Muscle of arm (tissue), 14 donors: ENCODE measurements at places on chromosomes 6 and 20.
A peak's percentile ranks its signal among the peaks of the same experiment; 100 is the strongest.

GRCh38 chr6:43172104-43173007, 1.3 kb downstream of the SRF start:
- DNase-seq: peak; percentile 31

DNA sequence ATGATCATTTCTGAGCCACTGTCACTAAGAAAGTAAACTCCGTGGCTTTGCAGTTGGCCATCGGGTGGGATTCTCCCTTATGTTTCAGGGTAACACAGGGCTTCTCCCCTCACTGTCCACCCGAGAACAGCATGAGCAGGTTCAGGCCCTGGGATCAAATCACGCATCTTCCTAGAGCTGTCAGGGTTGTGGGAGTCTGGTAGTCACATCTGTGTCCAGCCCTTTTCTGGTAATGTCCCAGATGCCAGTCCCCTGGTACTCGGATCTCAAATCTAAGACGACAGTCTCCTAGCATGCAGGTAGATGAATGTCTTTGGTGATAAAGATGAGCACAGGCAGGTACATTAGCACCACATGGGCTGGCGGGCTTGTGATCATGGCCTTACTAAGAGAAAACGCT, 4.8 kb downstream of the PXDC1 start:
- no peak for DNase-seq

GRCh38 chr6:150276937-150277742, 91.7 kb upstream of the IYD start:
- DNase-seq: no peak

DNA sequence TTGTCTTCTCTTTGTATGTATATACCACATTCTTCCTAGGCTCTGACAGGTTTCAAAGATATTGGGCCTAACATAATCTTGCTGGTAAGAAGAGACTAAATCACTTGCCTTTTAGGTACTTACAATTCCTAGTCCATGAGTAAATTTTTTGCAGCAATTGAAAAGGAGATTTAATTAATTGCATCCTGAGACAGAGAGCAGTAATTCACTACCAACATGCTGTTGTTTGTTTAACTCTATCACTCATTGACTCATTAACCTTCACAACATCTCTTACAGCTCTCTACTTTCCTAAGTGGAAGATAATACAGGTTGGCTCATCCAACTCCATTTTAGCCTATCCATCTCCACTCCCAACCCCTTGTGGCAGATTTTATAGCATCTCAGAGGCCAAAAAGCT, 280.4 kb downstream of the ALDH8A1 start:
- DNase-seq: no peak

GRCh38 chr6:37126961-37127616, 42.9 kb upstream of the PIM1 start:
- DNase-seq: no peak

DNA sequence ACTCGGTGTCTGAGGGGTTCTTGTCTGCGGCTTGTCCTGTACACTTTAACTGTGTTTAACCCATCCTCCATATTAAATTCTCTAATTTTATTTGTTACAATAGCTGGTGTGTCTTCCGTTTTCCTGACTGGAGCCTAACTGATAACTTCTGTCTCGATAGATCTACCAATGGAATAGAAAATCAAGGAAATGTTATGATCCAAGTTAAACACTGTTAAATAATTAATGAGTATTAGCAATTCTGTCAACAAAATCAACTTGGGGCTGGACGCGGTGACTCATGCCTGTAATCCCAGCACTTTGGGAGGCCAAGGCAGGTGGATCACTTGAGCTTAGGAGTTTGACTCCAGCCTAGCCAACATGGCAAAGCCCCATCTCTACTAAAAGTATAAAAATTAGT, 81.7 kb downstream of the DNAH8 start:
- DNase-seq: no peak

- DNase-seq: no peak
These were observed 213.2 kb upstream of the NT5E start for GRCh38 chr6:85236636-85237035.

- no peak for DNase-seq
These were observed 104.9 kb downstream of the GJA10 start for GRCh38 chr6:89999154-89999553.

GRCh38 chr6:111541682-111542065, 58.7 kb upstream of the REV3L start:
- no peak for DNase-seq

DNA sequence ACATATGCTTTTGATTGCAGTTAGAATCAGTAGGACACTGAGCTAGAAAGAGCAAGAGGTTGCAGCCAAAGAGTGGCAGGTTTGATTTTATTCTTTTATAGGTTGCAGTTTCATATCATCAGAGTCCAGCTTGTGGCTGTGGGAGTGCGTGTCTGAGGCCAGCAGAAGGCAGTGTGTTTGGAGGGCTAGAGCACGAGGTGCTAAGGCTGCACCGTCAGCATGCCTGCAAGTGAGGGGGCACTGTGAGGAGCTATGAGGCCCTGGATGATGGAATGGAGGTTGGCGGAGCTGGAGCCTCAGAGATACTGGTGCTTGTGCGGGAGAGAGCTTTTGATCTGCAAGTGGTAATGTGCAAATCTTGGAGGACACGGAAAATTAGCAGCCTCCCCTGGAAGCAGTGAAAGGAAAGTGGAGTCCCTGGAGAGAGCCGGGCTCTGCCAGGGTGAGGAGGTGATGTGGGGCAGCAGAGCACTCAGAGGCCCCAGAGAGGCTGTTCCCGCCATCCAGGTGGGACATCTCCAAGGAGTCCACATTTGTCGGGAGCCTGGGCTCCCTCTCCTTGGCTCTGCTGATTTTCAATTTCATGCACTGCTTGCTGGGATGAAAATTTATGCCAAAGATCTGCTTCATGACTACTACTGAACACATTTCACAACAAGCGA, 43.6 kb downstream of the PXDC1 start:
- DNase-seq: no peak

DNA sequence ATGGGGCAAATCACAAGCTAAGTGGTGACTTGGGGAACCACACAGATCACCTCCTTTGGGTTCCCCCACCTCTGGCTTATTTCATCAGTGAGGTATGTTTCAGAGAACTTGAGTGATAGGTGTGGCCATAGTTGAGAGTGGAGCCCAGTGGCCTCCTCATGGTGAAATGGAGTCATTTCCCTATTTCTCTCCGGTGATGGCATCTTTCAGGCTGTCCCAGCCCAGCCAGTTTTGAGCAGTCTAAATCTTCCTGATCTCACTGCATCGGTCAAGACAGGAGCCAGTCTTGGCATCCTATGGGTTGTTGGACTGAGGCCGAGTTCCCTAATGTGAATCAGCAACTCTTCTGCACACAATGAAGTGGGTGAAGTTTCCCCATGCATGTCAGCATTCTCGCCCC, 132.4 kb downstream of the EYA2 start:
- no peak for DNase-seq

DNA sequence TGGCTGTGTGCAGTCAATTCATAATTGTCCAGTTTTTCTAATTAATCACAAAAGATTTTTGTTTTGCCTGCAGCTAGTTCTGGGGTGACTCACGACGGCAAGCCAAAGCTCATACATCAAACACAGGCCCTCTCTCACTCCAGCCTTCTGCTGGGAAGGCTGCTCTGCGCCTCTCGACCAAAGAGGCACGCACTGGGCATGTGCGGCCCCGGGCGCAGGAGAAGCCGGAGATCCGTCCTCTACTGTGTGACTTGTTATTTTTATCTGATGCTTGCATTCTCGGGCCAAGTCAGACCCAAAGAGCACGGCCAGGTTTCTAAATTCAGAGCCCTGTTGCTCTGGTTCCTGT, 98.5 kb downstream of the TFAP2A start:
- DNase-seq: no peak

DNA sequence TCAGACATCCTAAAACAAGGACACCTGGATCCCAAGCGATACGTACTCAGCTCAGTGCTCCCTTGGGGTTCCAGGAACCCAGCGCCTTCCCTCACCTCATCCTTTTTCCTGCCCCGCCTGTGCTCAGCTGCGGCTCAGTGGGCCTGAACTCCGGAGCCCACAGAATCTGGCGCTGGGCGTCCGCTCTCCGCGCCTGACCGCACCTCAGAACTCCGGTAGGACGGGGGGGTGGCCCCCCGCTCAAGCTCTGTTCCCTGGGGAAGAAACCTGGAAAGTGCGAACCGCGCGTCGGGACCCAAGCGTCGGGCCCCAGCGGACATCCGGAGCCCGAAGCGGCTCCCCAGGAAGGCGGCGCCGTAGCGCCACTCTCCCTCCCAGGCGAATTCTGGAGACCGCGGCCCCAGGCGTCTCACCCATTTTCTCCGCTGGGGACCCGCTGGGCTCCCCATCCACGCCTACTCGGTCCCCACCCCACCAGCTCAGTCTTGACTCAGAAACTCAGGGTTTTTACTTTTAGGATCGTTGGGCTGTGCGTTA, 336 bp upstream of the LY6G5C start:
- DNase-seq: no peak

- DNase-seq: no peak
These were observed 34.7 kb upstream of the KCNB1 start for GRCh38 chr20:49516916-49517804.

GRCh38 chr6:156175971-156176421, 601.2 kb upstream of the ARID1B start:
- DNase-seq: no peak

DNA sequence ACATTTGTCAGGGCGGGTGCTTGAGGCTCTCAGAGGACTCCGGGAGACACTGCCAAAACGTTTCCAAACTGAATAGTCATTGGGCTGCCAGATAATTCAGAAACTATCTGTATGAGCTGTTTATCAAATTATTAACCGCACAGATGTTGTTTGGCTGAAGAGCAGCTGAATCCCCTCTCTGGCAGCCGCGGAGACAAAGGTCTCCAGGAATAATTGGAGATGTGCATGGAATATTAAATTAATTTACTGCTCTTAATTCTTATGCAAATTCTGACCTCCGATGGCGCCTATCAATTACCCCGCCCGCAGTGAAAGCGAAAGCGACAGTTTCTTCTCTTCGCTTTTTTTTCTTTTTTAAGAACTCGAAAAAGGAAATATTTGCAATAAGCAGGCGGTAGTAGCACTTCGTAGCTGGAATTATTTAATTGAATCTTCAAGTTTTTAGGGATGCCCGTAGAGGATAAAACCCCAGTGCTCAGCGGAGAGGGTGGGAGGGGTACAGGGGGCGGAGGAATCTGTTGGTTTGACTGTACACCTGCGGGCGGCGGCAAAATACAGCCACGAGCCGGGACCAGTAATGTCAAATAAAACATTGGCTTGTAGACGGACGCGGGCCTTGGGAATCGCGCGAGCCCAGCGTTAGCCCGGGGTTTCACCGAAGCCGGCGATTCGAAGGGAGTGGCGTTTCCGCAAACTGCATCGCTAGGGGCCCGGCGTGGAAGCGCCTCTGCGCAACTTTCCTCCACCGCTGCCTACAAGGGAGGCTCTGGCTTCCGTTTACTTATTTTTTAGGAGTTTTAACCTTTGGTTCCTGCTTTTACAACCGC, 6.2 kb downstream of the LINC00237 start:
- DNase-seq: no peak

GRCh38 chr6:44397424-44398164, 10.1 kb downstream of the CDC5L start:
- DNase-seq: no peak

DNA sequence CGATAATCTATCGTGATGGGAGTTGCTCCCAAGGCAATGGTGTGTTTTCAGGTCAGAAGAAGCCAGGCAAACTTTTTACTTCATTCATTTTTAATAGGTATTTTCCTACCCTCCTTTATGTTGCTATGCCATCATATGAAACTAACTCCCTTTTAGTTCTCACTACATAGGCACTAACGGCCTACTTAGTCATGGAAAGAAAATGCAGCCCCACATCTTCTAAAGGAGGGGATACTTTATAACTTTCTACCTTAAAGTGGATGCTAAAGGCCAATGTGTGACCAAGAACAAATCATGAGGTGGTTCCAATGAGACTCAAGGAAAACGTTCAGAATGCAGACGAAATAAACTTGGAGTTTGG, 193.8 kb downstream of the FOXA2 start:
- DNase-seq: no peak

DNA sequence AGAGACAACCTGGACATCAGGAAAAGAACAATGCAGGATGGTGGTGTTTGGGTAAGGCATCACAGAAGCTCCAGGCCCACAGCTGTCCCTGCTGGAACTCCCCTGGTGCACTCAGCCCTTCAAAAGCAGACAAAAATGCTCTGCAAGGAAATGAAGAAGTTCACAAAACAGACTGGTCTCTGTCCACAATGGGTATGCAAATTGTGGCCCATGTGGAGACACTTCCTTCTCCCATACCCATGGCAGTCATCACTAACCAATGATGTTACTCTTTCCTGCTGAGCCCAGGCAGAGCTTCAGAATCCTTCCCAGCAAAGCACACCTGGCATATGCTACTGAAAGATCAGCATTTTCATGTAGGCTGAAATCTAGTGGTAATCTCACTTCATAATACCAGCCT, 42.6 kb upstream of the PXDC1 start:
- DNase-seq: no peak

DNA sequence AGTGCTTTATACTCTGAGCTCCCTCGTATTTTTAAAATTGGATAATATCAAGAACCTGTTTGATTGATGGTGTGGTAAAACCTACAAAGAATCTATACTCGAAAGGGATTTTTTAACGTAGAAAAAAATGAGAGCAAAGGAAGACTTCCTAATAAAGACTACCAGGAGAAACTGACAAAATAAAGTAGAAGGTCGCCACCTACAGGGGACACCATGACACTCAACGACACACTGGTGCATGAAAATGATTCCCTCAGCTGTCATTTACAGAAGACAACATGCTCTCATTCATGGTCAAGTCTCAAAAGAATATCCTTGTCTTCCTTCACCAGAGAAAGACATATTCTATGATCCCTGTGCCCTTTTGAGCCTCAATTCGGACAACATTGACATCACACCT, 10.1 kb upstream of the NHSL1 start:
- no peak for DNase-seq

GRCh38 chr6:91171754-91172462, 585.0 kb upstream of the MAP3K7 start:
- no peak for DNase-seq

DNA sequence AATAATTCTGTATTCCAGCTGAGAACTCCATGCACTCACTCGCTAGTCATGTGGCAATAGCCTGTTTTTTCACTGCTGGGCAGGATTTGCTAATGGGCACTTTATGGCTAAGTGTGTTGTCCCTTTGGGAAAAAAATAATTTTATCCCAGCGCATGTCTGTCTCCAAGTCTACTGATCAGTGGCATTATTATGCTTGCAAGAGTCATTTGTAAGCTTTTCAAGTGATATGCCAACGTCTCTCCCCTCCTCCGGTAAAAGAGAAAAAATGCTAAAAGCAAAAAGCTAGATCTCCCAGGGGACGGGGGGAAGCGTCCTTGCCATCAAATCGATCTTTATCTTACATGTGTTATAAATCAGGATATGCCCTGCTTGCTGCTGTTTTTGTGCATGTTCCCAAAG, 407.7 kb downstream of the CDH26 start:
- no peak for DNase-seq

GRCh38 chr20:13741879-13742278, 42.8 kb downstream of the ESF1 start:
- DNase-seq: no peak
